HEK293T (cell line): ENCODE measurements at places on chromosomes 4 and X.

DNA sequence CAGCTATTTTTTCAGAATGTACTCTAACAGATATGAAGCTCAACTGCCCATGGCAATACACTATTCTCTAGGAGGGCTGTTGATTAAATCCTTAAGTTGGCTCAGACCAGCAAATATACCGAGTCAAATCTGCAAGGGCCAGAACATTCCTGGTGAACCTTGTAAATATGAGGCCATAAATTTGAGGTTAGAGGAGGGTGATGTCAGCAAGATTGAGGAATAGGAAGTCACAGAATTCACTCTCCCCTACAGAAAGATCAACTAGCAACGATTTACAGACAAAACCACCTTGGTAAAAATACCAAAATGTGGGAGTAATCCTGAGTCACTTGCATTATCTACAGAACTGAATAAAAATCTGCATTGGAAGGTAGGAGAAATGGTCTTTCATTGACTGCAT lies 399.3 kb downstream of the GPM6A start:
- no peak for DNase-seq

- no peak for DNase-seq
Observed at GRCh38 chrX:134444681-134445080, 15.3 kb upstream of the HPRT1 start.

DNA sequence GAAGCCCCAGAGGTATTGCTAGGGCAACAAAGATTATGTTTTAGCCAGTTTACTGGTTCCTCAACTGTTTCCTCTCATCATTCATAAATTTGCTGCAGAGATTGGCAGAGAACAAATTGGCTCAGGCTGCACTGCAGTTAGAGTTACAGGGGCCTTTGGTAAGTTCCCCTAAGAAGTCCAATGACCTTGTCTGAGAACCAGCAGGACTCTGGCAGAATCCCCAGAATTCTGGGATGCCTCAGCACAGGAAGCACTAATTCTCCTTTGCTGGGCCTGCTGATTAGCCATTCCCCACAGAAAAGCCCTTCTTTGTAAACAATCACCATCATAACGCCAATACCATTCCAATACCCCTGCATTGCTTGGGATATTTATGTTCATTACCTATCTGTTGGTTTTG lies 151.3 kb downstream of the USP46 start:
- DNase-seq: no peak

DNA sequence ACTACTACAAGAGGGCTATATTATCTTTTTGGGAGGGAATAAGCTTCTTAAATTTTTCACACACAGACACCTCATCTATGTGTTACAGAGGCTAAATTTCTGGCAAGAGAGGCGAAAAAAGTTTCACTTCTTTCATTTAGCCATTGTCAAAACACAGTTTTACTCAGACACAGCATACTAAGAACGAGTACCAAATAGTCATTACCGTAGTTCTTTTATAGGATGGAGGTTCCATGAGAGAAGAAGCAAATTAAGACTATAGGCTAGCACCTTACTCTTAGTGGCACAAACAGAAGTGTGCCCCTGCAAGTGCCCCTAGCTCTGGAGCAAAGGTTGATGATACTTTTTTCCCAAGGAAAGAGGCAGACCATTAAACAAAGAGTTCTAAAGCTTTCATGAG lies 26.2 kb downstream of the UGT2B7 start:
- no peak for DNase-seq

- no peak for DNase-seq
Observed at GRCh38 chr4:90069151-90069550, 58.0 kb upstream of the CCSER1 start.

DNA sequence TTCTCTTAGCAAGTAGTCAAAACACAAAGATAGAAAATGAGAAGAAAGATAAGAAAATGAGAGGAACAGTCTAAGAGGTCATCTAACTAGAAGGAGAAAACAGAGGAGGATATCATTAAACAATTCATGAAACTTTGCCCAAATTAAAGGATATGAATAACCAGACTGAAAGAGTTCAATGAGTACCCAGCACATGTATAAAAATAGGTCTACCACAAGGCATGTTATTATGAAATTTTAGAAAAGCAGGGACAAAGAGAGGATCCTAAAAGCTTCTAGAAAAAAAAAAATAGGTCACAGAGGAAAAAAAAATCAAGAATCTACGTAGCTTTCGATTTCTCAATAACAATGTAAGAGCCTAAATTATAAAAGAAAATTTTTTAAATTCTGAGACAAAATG lies 118.5 kb downstream of the WDFY3 start:
- no peak for DNase-seq

DNA sequence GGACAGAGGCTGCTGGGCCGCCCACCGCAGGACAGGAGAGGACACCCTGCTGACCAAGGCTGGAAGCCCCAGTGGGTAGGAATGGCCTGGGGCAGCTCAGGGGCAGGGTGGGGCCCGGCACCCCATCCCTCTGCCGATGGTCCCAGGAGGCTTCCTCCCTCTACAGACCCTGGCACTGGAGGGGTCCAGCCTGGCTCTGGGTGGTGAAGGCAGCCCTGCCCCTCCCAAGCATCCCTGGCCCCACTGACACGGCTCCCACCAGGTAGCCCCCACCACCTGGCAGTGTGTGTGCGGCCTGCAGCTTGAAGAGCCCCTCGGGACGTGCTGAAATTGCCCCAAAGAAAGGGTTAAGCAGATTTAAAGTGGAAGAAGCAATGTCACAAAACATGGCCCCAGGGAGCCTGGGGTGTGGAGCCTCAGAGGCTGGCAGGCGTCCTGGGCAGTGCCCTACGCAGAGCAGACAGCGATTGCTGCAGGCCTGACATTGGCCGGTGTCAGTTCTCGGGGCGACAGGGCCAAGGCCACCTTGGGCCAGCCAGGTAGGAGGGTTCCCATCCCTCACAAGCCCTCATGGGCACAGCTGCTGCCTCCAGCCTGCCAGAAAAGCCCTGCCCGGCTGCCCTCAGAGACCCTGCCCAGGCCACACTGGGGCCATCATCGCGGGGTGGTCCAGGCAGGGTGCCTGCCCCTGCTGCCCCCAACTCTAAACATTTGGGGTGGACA lies 80.5 kb downstream of the FAM53A start:
- DNase-seq: no peak

DNA sequence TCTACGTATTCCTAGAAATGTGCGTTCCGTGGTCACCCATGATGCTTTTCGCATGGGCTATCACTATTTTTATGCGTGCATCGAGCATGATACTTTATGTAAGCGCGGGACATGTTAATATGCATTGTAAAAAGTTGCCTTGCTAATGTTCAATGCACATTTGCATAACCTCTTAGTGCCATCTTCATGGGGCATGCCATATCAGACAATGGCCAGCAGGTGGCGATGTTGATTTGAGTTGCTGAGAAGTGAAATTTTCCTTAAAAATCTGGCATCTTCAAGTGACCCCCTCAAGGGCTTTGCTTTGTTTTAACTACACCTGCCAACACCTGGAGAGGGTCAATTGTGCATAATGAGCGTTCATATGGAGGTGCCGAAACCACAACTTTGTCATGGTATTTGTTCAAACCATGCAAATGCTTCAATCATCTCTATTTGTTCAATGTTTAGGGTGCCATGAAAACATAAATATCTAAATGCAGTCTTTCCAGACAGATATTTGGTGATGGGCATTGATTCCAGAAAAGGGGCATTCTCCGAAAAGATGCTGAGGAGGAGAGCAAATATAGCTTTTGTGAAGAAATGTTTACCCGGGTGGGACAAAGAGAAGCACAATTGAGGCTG lies 833.9 kb upstream of the PRKX start:
- DNase-seq: peak; percentile 49

DNA sequence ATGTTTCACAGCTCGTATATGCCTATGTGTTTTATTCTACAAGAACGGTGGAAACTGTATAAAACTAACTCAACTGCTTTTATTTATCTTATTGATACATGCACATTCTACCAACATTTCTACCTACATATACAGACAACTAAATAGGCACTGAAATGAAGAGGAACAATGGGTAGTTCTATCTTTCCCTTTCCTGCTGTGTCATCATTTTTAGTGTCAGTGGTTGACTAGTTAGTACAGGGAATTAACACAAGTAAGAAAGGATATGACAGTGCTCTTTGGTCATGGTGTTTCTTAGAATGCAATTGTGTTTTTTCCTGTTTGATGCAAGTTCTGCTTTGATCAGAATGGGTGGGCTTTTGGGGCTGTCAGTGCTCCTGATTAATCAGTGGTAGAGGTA lies 293.8 kb upstream of the CTSO start:
- no peak for DNase-seq

DNA sequence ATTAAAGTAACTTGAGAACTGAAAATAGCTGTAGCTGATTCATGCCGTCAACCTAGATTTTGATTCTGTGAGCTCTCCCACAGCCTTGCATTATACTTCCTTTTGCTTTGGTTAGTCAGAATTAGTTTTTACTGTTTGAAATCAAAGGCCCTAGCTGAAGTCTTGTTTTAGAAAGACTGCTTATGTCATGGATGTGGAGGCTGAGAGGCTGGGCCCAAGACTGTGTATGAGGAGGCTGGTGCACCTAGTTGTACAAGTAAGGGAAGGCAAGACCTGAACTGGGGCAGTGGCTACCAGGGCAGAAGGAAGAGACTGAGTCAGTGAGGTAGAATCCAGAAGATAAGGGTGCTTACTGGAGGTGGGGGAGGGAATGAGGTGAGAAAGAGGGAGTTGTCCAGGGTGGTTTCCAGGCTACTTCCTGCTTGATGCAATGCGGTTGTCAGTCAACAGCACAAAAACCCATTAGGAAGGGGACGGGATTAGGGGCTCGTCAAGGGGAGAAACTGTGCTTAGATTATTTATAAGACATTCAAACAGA lies 76.2 kb upstream of the PAGE3 start:
- no peak for DNase-seq

- DNase-seq: no peak
Observed at GRCh38 chrX:141736656-141737055, 38.1 kb upstream of the SPANXD start.

DNA sequence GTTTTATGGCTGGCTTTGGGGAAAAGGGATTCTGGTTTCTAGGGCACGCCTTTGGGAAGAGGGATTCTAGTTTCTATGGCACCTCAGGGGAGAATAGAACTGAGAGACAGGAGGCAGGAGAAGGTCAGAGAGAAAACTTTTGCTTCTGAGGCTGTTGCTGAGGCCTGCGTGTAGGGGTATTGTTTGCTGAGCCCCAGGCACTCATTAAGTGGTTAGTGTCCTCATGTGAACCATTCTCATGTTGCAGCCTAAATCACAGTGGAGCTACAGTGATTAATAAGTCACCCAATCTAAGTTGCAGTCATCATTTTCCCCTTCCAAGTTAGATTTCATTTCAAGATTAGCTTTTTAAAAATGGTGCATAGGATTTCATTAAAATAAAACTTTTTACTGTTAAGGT lies 29.0 kb downstream of the VCX3A start:
- DNase-seq: no peak

DNA sequence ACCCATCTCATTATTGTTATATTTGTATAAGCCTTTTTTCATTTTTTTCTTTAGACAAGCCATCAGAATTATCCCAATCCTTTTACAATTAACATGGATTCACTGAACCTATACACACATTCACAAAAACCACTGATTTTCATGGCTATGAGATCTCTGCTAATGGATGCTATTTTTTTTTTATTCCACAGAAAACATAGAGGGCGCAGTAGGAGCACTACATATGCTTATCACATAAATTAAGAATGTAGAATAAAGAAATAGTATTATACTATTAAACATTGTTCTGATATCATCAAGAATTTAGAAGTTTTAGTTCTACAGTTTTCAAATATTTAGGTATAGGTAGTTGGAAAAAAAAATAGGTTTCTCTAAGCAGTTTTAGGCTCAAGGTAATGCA lies 1477.4 kb downstream of the ARAP2 start:
- DNase-seq: no peak

GRCh38 chr4:188008377-188008776 lies 12.8 kb downstream of the ZFP42 start:
- no peak for DNase-seq

GRCh38 chr4:51909236-51909703 lies 66.3 kb downstream of the DCUN1D4 start:
- no peak for DNase-seq

GRCh38 chrX:72120837-72121236 lies 10.9 kb downstream of the RTL5 start:
- no peak for DNase-seq

GRCh38 chr4:177573507-177573906 lies 131.3 kb upstream of the AGA start:
- DNase-seq: no peak

GRCh38 chr4:133150486-133151340 lies 1.6 kb downstream of the PCDH10 start:
- no peak for DNase-seq

DNA sequence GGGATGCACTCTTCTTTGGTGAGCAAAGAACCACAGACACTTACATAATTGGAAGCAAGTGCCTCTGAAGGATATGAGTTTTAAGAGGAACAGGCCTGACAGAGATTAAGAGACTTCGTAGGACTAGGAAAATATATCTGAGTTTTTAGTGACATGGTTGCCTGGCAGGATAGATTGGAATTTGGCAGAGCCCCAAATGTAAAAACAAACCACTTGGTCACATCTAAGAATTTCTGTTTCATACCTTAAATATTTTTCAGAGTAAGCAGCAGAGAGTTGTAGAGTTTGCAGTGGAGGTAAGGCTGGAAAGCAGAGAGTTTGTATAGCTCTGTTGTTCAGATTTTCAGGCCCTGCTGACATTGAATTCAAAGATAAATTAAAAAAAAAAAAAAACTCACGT lies 150.1 kb upstream of the MAGEB2 start:
- no peak for DNase-seq

- DNase-seq: no peak
Observed at GRCh38 chr4:82744284-82744968, 54.2 kb downstream of the SCD5 start.

- DNase-seq: no peak
Observed at GRCh38 chrX:18997916-18998315, 14.0 kb upstream of the PHKA2 start.

- DNase-seq: no peak
Observed at GRCh38 chr4:112546476-112546875, 30.5 kb upstream of the NEUROG2 start.
